ENCODE measurements at places on chromosomes 3 and 15. TPM values are rescaled to one million over a fixed set of nuclear protein-coding genes. Genes with fewer than 3 reads are reported as not detected.

Gene ANKUB1
- total RNA-seq = not detected

Gene SNX22
- total RNA-seq = 0.20 TPM

Gene RSL24D1
- total RNA-seq = 62.2 TPM

DNA sequence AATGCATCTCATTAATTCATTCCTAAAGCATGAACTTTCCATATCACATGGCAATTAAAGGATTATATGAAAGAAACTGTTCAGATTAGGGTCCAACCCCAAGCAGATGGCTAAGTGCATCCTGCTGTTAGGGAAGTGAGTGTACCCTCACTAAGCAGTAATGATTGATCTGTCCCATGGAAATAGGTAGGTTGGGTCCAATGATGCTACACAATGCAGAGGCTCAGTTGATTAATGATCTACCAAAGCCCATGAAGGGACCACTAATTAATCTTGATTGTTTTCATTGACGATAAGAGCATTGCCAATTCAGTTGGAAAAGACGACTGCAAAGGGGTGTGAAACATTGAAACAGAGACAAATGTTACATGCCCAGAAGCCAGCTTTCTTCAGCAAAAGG, 194.5 kb upstream of the LRTM1 start:
- DNase-seq = no peak

DNA sequence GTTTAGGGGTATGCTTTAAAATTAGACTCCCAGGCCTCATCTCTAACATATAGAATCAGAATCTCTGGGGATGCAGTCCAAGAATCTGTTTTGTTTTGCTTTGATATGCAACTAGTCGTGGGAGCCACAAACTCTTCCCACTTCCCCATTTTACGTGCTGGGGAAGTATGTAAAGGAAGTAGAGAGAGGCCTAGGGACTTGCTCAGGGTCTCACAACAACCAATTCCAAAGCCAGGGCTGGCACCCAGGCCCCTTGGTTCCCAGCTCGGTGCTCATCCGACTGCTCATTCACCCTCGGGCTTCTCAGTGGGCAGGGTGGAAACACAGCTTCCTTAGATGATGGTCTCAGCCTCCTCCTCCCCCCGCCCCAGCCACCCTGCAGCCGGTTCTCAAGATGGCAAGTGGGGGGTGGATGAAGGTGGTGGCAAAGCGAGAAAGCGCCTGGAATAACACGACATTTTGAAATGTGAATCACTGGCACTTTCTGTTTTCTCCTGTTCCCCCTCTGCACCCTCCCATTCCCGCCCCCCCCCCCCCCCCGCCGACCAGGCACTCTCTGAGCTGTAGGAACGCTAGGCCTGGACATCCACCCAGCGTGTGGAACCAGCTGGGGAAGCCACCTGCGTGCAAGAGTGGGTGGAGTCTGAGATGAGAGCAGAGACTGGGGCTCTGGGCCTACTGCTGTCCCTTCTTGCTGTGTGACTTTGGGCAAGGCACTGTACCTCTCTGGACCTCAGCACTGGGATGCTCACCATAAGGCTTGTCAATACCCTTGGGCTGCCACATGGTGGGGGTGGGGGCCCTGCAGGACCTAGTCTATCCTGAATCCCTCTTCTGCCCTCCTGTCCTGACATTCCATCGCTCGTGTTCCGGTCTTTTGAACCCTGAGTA, 214.5 kb downstream of the RPLP1 start:
- DNase-seq = no peak

Data from M059J (cell line).